ENCODE measurements at places on chromosomes 12 and 14.

DNA sequence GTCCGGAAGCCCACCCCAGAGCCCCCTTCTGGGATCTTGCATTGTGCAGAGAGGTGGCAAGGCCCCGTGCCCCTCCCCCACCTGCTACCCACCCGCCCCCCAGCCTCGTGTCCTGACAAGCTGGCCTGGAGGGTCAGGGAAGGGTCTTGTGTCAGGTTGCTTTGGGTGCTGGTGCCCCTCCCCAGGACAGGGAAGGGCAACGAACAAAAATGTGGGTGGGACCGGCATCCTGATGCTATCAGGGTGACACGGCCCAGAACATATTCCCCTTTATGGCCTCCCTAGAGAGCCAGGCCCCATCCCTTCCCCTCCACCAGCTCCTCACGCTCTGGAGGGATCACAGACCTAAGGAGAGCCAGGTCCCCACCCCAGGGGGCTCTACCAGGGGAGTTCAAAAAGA, 38.7 kb upstream of the TMEM179 start:
- no peak for DNase-seq

DNA sequence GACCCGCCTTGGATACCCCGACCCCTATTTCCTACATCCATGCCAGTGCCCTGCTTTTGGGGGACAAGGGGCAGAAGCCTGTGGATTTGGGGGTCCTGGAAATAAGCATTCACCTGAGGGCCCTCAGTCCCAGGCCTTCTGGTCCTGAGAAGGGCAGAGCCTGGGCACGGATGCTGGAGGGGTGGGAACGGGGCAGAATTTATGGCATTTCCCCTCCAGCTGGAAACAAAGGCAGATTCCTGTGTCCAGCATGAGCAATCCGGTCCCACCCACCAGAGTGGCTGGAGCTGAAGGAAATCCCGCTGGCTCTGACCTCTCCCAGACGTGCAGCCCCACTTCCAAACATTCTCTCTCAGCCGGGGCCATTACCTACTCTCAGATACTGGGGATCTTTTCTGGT, 9.3 kb downstream of the ANKRD33 start:
- peak; percentile 57 for DNase-seq

DNA sequence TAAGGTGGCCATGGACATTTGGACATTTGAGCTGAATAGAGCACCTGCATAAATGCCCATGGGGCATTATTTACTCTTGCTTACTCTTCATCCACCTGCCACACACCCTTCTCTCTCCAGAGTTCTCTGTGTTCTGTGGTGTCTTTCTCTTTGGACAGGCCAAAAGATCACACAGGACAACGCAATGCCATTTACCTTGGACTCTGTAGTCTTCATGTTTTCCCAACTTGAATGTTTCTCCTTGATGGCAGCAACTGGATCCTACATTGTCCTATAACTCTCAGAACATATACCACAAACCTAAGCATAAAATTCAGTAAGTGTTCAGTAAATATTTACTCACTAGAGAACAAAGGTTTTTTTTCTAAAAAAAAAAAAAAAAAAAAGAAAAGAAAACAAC, 41.7 kb upstream of the PTHLH start:
- DNase-seq = no peak

- DNase-seq = no peak
These were observed 137.2 kb upstream of the TRHDE start for GRCh38 chr12:72135021-72135301.

DNA sequence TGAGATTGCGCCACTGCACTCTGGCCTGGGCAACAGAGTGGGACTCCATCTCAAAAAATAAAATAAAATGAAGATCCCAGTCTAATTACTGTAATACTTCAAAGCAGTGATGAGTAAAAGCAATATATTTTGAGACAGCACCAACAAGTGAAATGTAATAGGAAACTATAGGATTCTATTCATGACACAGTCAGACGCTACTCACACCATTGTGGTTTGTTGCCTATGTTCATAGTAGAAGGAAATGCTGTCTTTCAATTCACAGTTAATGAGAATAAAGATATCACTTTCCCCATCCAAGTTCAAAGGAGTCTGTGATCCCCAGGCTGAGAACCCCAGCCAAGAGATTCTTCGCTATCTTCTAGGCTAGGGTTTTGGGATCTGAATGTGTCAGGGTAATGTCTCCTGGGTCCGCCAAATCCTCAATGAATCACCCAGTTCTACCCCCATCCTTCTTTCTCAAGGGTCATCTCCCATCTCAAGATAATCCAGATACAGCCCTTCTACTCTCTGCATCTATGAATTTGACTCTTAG, 16.6 kb upstream of the DTX1 start:
- DNase-seq = no peak

GRCh38 chr14:73802431-73803188, 49.0 kb upstream of the PTGR2 start:
- no peak for DNase-seq

DNA sequence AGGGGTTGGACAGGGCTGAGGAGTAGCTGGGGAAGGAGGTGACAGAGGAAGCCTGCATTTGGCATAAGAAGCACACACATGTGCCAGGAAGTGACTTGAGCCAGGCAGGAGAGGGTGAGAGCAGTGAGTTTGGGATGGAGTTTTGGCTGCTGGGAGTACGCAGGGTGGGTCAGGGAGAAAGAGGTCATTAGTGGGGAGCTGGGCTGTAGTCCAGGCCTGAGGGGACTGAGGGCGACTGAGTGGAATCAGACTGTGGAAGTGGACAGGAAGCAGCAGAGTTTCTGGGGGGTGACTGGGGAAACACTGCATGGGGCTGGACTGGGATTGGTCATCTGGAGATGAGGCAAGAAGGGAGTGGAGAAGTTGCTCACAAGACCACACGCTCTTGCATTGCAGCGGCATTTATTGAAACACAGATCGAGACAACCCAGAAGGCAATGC, 7.6 kb downstream of the KRT85 start:
- DNase-seq = no peak

DNA sequence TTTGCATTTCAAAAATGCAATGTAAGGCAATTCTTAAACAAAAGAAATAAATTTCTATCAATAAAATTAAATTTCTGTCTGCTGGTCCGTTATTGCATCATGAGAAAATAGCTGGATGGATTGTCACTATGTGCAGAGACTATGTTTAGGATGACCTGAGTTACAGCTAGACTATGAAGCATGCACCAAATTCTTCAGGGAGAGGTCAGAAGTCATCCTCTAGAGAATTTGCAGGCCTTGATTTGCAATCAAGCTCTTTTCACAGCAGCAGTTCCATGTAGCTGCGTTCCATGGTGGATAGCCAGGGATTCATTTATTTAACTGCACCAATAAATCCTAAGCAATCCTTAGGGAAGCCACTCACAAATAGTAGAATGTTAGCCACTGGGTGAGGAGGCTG, 253.7 kb downstream of the MSRB3 start:
- DNase-seq = no peak

DNA sequence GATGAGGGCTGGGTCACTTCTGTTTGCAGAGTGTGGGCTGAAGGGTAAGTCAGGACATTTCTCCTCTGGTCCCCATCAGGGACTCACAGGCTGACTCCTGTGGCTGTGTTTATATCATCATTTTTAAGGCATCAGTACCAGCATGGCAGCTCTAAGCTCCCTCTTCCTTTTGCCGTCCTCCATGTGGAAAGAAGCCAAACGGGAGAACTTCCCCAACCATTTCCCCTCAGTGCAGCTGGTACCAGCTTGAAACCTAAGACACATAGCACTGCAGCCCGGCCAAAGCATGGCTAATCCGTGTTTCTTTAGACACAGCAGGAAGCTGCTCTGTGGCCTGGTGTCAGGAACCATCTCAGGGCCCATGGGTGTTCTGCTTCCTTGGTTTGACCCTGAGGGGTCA, 31.9 kb upstream of the ATP2A2 start:
- peak; percentile 45 for DNase-seq

- DNase-seq = no peak
These were observed 317.6 kb upstream of the FKBP4 start for GRCh38 chr12:2477009-2477766.

DNA sequence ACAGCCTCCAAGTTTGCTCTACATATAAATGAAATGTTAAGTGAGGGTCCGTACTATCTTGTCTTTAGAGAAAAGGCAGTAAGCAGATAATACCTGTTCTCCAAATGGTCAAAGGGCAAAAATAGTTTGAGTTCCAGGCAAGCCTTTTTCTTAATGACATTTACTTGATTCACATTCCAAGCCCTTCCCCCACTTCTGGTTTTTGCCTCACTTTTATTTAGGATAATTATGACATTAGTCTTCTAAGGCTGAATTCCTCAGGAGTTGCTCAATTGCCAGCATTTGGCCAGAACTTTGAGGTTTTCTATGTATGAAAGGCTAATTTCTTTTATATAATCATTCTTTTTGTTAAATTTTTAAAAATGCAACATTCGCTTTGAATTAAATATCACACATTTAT, 62.5 kb upstream of the DUSP6 start:
- DNase-seq = no peak

- DNase-seq = no peak
These were observed 307.3 kb upstream of the PRKD1 start for GRCh38 chr14:30234966-30235365.

DNA sequence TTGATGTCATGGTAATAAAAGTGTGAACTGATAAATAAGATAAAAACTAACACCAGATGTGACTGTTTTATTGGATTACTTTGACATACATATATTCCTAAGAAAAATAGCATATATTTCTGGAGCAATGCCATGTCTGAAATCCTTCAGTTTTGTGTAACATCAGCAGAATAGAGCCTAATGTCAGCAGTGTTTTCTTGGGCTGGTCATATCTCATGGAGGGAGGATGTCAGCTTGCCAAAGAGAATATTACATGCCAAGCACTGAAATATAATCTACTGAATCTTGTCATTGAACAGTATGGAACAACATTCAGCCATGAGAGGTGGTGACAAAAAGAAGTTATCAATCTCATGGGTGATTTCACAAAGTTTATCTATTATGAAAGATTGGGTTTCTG, 220.3 kb downstream of the KLHL28 start:
- DNase-seq = no peak

GRCh38 chr14:89359477-89360222, 57.4 kb downstream of the FOXN3 start:
- peak; percentile 68 for DNase-seq

DNA sequence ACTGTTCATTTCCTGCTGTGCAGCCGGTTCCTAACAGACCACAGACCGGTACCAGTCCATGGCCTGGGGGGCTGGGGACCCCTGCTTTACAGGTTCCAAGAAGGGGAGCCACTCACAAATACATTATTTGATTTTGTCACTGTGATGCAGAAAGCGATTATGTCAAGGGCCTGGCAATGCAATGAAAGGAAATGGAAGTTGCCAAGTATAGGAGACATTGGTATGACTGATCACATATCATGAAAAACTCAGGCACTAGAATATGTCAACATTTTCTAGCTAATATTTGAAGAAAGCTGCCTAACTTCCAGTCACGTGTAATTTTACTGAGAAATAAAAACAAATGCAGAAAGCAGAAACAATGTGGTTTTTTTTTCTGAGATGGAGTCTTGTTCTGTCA, 68.9 kb upstream of the USP44 start:
- DNase-seq = no peak

- no peak for DNase-seq
These were observed 31.1 kb downstream of the CCDC198 start for GRCh38 chr14:57462551-57462950.

- DNase-seq = no peak
These were observed 94.7 kb upstream of the OR4E1 start for GRCh38 chr14:21768116-21768874.

GRCh38 chr12:129659961-129660622, 243.7 kb downstream of the TMEM132D start:
- peak; percentile 33 for DNase-seq

GRCh38 chr12:111937429-111937828, 75.5 kb downstream of the TMEM116 start:
- DNase-seq = no peak

DNA sequence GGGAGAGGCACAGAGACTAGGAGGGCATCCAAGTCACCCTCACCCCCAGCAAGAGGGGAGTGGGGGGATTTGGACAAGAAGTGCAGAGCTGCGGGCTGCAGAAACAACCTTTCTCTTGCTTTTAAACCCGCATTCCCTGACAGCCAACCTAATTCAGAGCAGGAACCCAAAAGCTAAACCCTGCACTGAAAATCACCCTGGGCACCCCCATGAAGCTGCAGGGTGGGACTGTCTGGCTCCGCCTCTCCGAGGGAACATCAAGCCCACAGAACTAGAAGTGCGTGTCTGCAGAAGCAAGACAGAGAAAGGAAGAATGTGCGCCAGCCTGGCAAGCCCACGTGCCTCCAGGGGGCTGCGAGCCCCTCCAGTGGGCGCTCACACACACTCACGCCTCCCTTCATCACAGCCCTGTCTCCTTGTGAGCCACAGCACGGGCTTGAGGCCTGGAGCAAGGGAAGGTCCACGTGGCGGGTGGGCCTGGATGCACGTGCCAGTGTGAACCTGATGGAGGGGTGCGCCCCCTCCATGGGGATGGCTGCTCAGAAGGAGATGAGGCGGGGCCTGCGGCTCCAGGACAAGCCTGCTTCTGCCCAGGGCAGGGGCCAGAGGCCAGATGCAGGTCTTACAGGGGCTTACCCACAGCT, 27.8 kb upstream of the PNMA1 start:
- DNase-seq = no peak

DNA sequence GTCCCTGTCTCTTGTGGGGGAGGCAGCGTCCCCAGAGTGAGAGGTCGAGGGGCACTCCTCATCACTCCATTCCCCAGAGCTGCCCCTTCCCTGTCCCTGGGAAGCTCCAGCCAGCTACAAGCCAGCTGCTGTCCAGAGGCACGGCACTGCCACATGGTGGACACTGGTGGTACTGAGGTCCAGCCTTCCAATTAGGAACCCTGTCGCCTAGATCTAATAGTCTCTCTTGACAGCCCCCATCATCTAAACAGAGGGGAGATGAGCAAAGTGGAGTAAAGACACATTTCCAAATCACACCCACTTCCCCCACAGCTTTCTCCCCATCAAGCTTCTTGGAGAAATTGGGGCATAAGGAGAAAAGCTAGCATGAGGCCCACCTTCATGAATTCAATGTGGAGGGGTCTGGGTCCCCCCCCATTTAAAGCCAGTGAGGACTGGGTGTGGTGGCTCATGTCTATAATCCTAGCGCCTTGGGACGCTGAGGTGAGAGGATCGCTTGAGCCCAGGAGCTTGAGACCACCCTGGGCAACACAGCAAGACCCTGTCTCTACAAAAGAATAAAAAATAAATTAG, 2.1 kb upstream of the INHBE start:
- DNase-seq = peak; percentile 88

GRCh38 chr12:122533856-122534255, 6.8 kb downstream of the KNTC1 start:
- DNase-seq = no peak

DNA sequence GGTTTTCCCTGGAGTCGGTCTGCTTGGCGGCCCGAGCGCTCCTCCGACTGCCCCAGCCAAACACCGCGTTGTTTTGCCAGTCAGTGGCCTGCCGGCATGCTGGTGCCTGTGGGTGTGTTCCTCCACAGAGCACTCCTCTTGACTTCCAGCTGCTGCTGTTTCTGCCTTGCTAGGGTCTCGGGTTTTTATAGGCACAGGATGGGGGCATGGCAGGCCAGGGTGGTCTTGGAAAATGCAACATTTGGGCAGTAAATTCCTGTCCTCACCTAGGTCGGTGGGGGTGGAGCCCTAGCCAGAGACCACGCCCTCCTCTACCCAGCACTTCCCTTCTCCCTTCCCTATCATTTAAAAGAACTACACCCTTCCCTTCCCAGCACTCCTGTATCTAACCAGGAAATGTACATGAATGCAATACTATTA, 34.7 kb upstream of the VASH1 start:
- no peak for DNase-seq

All from adrenal gland (tissue), 19 donors.